Activated naive CD8-positive, alpha-beta T cell treated with anti-CD3 and anti-CD28 coated beads, Interleukin-2, amount 10 ng/mL, durations not matched to agents 7 days and 5 days (primary cell): ENCODE measurements at places on chromosomes 3 and 15. TPM values are rescaled to one million over a fixed set of nuclear protein-coding genes. Genes with fewer than 3 reads are reported as not detected.

DNA sequence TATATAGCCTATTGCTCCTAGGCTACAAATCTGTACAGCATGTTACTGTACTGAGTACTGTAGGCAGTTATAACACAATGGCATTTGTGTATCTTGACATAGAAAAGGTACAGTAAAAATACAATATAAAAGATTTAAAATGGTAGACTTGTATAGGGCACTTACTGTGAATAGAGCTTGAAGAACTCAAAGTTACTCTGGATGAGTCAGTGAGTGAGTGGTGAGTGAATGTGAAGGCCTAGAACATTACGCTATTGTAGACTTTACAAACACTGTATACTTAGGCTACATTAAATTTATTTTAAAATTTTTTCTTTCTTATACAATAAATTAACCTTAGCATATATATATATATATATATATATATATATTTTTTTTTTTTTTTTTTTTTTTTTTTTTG is 140.0 kb upstream of the UBE2E1 start:
- no peak for DNase-seq

DNA sequence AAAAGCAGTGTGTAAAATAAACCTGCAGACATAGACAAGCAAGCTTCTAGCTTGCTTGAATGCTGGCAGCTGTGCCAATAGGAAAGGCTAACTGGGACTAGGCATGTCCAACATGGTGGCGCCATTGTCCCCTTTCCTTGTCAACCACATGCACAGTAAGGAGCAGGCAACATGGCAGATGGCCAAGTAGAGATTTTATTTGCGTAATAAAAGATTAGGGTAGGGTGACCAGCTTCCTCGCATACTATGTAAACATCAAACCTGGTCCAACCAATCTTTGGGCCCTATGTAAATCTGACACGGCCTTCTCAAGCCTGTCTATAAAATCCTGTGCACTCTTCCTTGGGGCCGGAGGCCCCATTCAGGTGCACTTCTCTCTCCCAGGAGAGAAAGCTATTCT is 575.4 kb upstream of the GOLIM4 start:
- DNase-seq, result no peak

GRCh38 chr3:9666704-9667445 is 17.6 kb downstream of the MTMR14 start:
- DNase-seq, result no peak

DNA sequence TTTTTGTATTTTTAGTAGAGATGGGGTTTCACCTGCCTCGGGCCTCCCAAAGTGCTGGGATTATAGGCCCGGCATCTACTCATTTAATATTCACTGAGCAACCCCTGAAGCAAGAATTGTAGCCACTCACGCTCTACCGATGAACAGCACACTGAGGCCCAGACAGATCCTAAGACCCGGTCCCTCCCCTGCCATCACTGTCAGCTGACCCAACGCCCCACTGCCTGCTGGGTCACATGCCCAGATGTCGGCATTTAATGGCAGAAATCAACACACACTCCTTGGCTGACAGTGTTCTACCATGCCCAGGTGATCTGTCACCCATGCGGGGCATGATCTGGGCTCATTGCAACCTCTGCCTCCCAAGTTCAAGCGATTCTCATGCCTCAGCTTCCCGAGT is 3.2 kb upstream of the TMEM89 start:
- DNase-seq, result no peak

DNA sequence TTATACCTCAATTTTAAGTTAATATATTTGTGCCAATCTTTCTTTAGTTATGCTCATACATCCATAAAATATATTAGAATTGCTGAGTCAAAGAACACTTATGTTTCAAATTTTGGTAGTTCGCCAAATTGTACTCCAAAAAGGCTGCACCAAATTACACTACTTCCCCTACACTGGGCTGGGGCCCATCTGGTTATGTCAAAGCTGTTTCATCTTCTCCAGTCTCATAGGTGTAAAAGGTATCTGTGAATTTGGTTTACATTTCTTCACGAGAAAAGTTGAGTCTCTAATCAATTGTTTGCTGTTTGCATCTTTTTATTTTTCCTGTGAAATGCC is 706 bp downstream of the FSIP1 start:
- DNase-seq, result no peak

The ISLR2 gene
- not detected for total RNA-seq

GRCh38 chr3:12177126-12177525 is 18.4 kb upstream of the TIMP4 start:
- DNase-seq, result no peak

The GOLGA8R gene
- total RNA-seq, result 28.2 TPM

The CPLX3 gene
- 0.28 TPM for total RNA-seq

The LSAMP gene
- total RNA-seq, result not detected

GRCh38 chr3:44000586-44000985 is 241.1 kb upstream of the TOPAZ1 start:
- DNase-seq, result no peak

The CSTA gene
- total RNA-seq, result not detected

The BFSP2 gene
- not detected for total RNA-seq

The PLCB2 gene
- total RNA-seq, result 174 TPM

- no peak for DNase-seq
These were observed 108.0 kb downstream of the SNRPN start for GRCh38 chr15:25062551-25063430.

The GUCA1C gene
- total RNA-seq, result not detected

The FOXB1 gene
- total RNA-seq, result 0.74 TPM

DNA sequence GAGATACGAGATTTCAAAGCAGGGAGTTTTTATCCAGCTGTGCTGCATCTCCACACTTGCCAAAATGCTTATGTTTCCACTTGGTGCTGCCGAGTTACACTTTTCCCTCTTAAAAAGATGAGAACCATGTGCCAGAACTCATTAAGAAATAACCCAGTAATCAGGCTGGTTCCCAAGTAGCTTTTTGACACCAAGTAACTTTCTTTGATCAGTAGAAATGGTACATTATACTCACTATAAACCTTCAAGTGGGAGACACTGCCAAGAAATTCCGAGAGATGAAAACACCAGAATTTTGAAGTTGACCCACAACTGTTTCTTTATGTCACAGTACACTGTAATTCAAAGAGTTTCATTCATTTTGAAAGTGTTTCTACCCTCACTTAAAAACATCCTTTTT is 164.6 kb upstream of the CCDC54 start:
- no peak for DNase-seq

The ZNF501 gene
- total RNA-seq, result 4.3 TPM

GRCh38 chr3:159045279-159045885 is 243.5 kb downstream of the MFSD1 start:
- DNase-seq, result no peak

DNA sequence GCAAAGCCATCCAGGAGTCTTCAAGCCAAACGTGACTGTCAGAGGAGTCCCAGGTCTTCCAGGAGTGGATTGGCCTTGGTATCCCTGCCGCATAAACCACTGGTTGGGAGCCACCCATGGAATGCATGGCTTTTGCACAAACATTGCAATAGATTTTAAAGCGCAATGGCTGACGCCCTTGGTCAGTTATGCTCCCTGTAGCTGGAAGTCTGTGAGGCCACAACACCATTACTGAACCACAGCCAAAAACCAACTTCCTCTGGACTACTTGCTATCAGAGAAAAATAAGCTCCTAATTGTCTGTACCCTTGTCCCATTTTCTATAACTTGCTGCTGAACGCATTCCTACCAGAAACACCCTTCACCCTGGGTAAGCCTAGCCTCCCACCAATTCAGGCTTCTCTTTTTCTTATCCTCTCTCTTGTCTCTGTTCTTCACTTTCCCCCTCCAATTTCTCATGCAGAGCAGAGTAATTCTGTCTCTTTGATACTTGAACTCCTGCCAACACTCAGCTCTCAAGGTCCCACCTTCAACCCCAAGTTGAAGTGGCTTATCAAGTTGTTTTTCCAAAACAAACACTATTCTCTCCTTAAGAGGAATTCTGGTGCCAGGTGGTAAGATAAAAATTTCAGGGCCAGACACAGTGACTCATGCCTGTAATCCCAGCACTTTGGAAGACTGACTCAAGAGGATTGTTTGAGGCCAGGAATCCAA is 176.4 kb upstream of the UBE2E1 start:
- no peak for DNase-seq

GRCh38 chr3:50651920-50652529 is 22.7 kb upstream of the DOCK3 start:
- no peak for DNase-seq

The DPPA4 gene
- not detected for total RNA-seq

DNA sequence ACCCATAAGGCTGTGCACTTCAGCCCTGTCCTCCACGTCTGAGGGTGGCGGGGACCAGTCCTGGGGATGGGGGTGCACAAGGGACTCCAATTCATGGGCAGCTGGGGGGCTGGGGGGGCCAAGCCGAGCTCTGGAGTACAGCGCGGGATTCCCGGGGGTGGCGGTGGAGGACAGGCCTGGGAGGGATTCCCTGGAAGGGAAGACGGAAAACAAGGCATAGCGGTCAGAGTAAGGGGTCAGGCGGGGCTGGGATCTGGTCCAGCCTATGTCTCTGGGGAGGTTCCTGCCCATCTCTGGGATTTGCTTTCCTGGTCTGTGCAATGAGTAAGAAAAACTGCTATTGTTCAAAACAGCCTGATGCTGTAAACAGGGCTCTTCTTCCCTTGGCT is 8.1 kb upstream of the IGDCC3 start:
- DNase-seq, result no peak

The RABL3 gene
- 22.3 TPM for total RNA-seq

DNA sequence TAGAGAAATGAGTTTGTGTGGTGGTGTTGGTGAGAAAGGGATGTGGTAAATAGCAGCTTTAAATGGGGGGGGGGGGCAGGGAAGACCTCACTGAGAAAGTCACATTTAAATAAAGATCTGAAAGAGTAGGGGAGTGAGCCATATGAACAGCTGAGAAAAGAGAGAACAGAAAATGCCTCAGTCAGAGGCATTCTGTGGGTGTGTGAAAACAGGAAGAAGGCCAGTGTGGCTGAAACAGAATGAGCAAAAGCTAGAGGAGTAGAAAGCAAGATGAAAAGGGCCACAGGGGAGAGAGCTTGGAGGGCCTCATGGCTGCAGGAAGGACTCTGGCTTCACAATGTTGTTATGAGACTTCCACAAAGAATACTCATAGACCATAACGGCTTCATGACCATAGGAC is 783.3 kb downstream of the ZPLD1 start:
- no peak for DNase-seq

DNA sequence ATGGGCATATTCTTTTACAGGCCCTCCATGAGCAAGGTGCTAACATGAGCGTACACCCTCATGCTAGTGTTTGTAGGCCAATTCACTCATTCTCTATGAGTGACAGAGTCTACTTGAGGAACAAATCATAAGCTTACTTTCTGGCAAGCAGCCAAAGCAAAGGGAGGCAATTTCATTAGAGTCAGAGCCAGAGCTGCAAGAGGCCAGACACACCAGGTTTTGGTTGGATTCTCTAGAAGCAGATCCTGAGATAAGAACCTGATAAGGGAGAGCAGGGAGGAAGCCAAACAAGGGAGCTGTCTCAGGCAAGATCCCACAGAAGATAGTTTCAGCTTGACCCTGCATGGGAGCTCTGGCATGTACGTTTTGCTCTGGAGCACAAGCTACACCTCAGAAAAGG is 214.1 kb upstream of the CTNNB1 start:
- no peak for DNase-seq

- no peak for DNase-seq
These were observed 140.3 kb downstream of the TBC1D5 start for GRCh38 chr3:17602126-17602525.

The CDHR4 gene
- 0.22 TPM for total RNA-seq

- no peak for DNase-seq
These were observed 48.7 kb upstream of the NR2E3 start for GRCh38 chr15:71761649-71762048.

The ABHD5 gene
- 9.2 TPM for total RNA-seq

DNA sequence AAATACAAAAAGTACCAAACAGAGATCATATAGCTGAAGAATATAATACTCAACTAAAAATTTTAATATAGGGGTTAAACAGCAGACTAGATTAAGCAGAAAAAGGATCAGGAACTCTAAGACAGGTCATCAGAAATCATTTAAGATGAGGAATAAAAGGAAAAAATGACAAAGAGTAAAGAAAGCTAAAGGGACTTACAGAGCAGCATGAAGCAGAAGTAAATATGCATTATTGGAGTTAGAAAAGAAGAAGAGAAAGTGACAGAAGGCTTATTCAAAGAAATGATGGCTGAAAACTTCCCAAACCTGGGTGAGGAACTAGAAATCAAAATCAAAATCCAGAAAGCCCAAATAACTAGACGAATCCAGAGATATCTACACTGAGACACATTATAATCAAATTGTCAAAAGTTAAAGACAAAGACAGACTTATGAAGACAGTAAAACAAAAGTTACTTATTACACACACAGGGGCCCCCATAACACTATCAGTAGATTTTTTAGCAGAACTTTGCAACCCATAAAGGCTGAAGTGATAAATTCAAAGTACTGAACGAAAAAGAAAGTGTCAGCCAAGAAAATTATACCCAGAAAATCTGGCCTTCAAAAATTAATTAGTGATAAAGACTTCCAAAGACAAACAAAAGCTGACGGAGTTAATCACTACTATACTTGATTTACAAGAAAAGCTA is 95.6 kb downstream of the SCAPER start:
- DNase-seq, result no peak

- no peak for DNase-seq
These were observed 4.3 kb downstream of the SLCO3A1 start for GRCh38 chr15:91857772-91858171.

DNA sequence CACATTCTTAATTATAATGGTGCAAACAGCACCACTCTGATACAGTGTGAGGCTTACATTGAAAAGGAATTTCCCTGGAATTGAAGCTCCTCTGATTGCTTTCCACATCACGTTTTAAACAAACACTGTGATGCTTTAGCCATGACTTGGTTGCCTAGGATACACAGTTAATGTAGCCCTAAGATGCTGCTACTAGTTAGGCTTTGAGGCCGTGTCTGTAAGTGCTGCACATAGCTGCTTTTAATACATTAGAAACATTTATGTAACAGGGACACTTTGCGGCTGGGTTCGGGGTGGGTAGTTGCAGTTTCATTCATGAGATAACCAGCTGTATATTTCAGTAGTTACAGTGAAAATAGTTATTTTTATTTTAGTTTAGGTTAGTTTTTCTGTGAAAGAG is 334.7 kb downstream of the NLGN1 start:
- DNase-seq, result no peak
